Adrenal gland (tissue), 19 donors: ENCODE measurements at places on chromosomes 1 and 21. TPM values are rescaled to one million over a fixed set of nuclear protein-coding genes. Genes with fewer than 3 reads are reported as not detected.

DNA sequence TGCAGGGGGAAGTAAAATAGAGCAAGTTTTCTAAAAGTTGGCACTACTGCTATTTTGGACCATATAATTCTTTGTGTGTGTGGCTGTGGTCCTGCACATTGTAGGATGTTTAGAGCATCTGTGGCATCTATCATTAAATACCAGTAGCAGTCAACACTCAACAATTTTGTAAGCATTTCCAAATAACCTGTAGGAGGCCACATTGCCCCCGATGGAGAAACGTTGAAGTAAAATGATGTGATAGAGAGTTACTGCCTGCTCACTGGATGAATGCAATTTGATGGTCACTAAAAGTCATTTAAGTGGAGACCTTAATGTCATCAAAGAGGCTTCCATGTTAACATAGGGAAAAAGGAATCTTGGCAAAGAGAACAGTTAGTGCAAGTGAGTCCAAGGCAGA lies 560.8 kb downstream of the NEGR1 start:
- H3K27me3 ChIP-seq: no peaks in the 10 kb centered on the region
- no peak overlapping the region for H3K4me3 ChIP-seq
- H3K36me3 ChIP-seq: no peaks in the 10 kb centered on the region
- no peaks in the 10 kb centered on the region for H3K4me1 ChIP-seq
- no peak overlapping the region for H3K27ac ChIP-seq

DNA sequence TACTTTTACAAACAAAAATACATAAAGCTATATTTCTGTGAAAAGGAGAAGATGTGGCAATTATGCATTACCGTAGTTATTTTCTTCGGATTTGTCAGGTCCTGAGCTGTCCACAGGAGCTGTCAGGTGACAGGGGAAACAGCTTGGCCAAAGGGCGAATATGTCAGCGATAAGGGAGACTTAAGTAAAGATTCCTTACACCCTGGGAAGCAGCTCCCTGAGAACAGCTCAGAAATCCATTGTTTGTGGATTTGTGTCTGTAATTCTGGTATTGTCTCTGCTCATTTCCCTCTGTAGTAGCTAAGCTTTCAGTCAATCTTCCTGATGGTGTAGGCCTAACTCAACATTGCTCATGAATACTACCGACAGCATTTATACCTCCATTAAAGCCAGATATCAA lies 7.1 kb upstream of the CD34 start:
- peaks cover 12% of the 10 kb centered on the region for H3K4me1 ChIP-seq
- H3K36me3 ChIP-seq: no peaks in the 10 kb centered on the region
- H3K27me3 ChIP-seq: no peaks in the 10 kb centered on the region
- H3K27ac ChIP-seq: peak overlapping the region; percentile 41
- H3K4me3 ChIP-seq: no peak overlapping the region

DNA sequence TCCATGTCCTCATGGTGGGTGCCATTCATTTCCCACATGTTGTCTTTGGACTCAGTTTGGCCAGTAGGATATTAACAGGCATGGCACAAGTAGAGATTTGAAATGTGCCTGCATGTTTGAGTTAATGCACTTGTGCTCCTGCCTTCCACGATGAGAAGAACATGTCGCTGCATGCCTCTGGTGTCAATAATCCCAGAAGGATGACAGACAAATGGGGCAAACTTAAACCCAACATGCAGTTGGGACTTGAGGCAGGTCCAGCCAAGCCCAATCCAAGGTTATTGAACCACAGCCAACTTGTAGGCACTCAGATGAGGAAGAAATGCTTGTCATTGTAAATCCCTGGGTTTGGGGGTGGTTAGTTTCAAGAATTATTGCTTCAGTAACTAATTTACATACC lies 174.6 kb downstream of the TRIM33 start:
- H3K27me3 ChIP-seq: no peaks in the 10 kb centered on the region
- H3K4me3 ChIP-seq: no peak overlapping the region
- no peaks in the 10 kb centered on the region for H3K36me3 ChIP-seq
- H3K4me1 ChIP-seq: no peaks in the 10 kb centered on the region
- no peak for DNase-seq

- H3K27ac ChIP-seq: no peak overlapping the region
- no peak for DNase-seq
- no peaks in the 10 kb centered on the region for H3K36me3 ChIP-seq
- no peaks in the 10 kb centered on the region for H3K27me3 ChIP-seq
- H3K4me3 ChIP-seq: no peak overlapping the region
Observed at GRCh38 chr1:82991569-82991968, 1007.4 kb downstream of the TTLL7 start.

- H3K4me1 ChIP-seq: no peaks in the 10 kb centered on the region
- H3K27me3 ChIP-seq: no peaks in the 10 kb centered on the region
- no peak overlapping the region for H3K27ac ChIP-seq
- H3K4me3 ChIP-seq: no peak overlapping the region
Observed at GRCh38 chr1:188137221-188137620, 1308.5 kb downstream of the PLA2G4A start.

DNA sequence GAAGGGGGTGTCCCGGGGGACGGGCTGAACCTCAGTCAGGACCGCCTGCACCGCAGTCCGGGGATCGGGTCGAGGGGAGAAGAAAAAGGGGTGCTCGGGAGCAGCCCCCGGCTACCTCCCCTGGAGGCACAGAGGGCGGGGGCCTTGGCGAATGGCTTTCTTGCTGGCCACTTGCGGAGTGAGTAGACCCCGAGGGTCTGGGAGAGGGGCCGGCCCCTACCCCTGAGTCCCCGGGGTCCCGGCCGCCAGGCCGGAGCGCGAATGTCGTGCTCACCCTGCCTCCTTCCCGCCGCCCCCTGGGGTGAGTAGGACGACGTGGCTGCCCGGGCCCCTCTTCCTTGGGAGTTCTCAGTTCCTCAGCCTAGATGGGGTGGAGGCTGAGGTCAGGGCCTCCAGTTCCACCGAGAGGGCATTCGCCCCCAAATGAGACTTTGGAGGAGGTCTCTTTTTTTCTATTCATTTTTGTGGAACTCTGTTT lies 113.0 kb downstream of the OSBPL9 start:
- no peak for DNase-seq
- peaks cover 20% of the 10 kb centered on the region for H3K4me1 ChIP-seq

DNA sequence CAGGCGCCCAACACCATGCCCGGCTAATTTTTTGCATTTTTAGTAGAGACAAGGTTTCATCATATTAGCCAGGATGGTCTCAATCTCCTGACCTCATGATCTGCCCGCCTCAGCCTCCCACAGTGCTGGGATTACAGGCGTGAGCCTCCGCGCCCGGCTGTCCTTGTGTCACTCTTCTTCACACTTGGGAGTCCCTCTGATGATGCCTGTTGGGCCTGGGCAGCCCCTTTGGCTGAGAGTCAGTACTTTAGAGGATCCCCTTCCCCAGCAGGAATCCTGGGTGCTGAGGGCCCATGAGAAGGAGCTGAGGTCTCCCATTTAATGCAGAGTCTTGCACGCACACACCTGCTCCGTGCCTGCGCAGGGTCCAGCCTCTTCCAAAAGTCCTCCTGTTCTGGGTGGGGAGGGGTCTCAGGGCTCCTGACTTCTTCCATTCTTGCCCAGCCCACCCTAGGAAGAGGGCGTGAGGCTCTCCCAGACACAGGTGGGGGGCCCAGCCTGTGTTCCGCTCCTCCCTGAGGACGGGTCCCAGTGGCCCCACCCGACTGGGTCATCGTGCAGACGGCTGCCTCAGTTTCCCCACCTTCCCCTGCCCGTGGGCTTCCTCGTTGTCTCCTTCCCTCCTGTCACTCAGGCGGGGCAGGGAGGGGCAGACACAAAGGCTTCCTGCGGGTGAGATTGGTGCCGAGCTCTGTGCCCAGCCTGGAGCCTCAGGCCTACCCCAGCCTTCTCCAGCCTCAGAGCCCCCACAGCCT lies 3.9 kb downstream of the TTLL10 start:
- DNase-seq: no peak
- H3K36me3 ChIP-seq: no peaks in the 10 kb centered on the region
- no peak overlapping the region for H3K4me3 ChIP-seq
- peaks cover 34% of the 10 kb centered on the region for H3K27me3 ChIP-seq
- H3K4me1 ChIP-seq: no peaks in the 10 kb centered on the region

IL20 gene
- not detected for total RNA-seq

LCE2C gene
- not detected for total RNA-seq

DNA sequence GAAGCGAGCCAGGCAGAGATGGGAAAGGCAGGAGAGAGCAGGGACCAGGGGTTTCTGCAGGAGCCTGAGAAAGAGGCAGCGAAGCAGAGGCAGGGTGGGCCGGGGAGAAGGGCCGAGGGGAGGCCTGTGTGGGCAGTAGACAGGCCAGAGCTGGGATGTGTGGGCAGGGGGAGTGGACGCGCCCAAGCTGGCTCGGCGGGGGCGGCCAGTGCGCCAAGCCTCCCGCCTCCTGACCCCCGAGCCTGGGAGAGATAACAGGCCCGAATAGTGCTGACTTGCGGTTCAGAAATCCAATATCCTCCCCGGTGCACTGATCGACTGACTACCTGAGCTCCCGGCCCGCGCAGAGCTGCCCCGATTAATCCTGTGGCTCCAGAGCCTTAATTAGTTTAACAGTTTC lies 41.9 kb downstream of the AHDC1 start:
- no peak overlapping the region for H3K4me3 ChIP-seq
- peaks cover 89% of the 10 kb centered on the region for H3K4me1 ChIP-seq
- H3K36me3 ChIP-seq: peaks cover 12% of the 10 kb centered on the region
- DNase-seq: no peak

DNA sequence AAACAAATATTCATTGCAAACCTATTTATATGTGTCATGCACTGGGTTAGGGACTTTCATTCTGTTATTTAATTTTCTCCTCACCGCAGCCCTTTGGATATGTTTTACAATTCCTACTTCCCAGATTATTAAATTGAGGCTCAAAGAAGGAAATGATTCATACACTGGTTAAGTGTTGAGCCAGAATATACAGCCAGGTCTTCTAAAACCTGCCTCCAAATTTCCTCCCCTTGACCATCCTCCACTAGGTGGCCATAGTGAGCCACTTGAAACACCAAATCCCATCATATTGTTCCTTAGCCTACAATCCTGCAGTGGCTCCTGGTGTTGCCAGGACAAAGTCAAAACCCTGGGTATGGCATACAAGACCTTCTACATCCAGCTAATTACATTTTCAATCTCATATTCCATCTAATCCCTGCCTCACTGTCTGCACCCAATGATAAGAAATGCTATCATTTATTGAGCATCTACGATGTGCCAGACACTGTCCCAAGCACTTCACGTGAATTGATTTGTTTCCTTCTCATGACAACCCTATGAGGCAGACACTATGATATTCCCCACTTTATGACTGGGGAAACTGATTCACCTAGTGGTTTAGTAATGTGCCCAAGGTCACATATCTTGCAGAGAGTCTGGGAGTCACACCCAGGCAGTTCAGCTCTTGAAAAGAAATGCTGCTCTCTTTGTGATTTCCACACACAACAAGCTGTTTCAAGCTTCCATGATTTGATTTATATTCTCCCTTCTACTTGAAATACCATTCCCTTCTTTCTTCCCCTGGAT lies 23.6 kb upstream of the KIRREL1 start:
- peak; percentile 41 for DNase-seq
- no peak overlapping the region for H3K27ac ChIP-seq
- no peaks in the 10 kb centered on the region for H3K36me3 ChIP-seq
- no peak overlapping the region for H3K4me3 ChIP-seq
- peaks cover 14% of the 10 kb centered on the region for H3K4me1 ChIP-seq
- no peaks in the 10 kb centered on the region for H3K27me3 ChIP-seq

GRCh38 chr1:3234956-3235355 lies 166.0 kb downstream of the PRDM16 start:
- H3K4me1 ChIP-seq: no peaks in the 10 kb centered on the region
- H3K4me3 ChIP-seq: no peak overlapping the region
- DNase-seq: no peak
- no peak overlapping the region for H3K27ac ChIP-seq

GRCh38 chr1:170217517-170218256 lies 71.9 kb downstream of the NTMT2 start:
- H3K4me1 ChIP-seq: no peaks in the 10 kb centered on the region
- H3K27ac ChIP-seq: no peak overlapping the region

DNA sequence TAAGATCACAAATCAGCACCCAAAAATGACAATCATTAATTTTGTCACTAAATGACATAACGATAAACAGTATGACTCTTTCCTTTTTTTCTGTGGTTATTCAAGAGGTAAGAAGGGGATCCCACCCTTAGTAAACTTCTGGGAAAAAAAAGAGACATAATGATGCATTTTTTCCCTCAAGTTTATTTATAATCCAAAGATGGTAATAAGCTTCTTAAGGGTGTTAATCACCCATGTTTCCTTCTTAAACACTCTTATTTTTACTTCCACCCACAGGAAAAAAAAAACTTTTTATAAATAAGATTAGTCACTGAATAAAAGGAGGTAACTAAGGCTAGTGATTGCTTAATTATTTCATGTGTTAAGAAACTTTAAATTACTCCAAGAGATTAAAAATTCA lies 24.7 kb downstream of the RGS1 start:
- DNase-seq: no peak
- H3K4me1 ChIP-seq: no peaks in the 10 kb centered on the region
- H3K4me3 ChIP-seq: no peak overlapping the region
- no peaks in the 10 kb centered on the region for H3K36me3 ChIP-seq
- H3K27me3 ChIP-seq: no peaks in the 10 kb centered on the region

GRCh38 chr1:186188736-186189135 lies 186.3 kb downstream of the TPR start:
- no peak overlapping the region for H3K4me3 ChIP-seq
- H3K27me3 ChIP-seq: no peaks in the 10 kb centered on the region
- no peaks in the 10 kb centered on the region for H3K36me3 ChIP-seq
- no peak for DNase-seq
- no peak overlapping the region for H3K27ac ChIP-seq

- H3K36me3 ChIP-seq: no peaks in the 10 kb centered on the region
- no peak overlapping the region for H3K27ac ChIP-seq
- no peaks in the 10 kb centered on the region for H3K27me3 ChIP-seq
- H3K4me1 ChIP-seq: no peaks in the 10 kb centered on the region
Observed at GRCh38 chr1:245678860-245679411, 524.2 kb downstream of the KIF26B start.

DNA sequence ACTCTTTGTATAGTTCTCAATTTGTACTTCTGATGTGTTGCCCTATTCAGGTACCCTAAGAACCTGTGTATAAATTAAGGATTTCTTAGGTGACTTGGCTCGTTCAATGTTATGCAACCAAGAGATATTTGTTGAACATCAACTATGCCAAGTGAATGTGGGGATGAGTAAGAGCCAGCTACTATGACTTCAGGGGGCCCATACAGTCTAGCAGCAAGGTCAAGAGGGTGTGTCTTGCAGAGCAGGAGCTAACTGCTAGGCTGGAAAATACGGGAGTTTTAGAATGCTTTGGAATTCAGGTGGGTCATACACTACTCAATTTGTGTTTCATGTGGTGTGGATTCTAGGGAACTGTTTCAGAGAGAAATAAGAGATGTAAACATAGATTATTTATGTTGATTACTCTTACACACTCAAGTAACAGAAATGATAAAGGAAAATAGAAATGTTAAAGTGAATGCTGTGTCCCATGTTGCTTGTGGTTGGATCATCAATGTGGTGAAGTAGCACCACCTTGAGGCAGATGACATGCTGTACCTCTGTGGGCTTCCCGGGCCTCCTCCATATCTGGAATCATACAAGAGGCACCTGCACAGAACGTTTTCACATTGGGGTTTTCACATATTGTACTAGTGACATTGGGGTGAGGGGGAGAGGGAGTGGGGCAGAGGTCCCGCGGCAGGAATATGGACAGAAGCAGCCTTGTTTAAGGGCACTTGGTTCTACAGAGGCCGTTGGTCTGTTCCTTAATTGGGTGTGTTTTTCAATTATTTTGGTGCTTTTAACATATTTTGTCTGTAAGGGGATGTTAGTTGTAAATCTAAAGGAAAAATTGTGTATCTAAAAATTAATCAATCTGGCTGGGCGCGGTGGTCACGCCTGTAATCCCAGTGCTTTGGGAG lies 12.4 kb downstream of the ARPC5 start:
- H3K36me3 ChIP-seq: no peaks in the 10 kb centered on the region
- H3K4me3 ChIP-seq: no peak overlapping the region
- H3K4me1 ChIP-seq: peaks cover 10% of the 10 kb centered on the region
- no peaks in the 10 kb centered on the region for H3K27me3 ChIP-seq
